Coronary artery (tissue), 2 donors: ENCODE measurements at places on chromosomes 11 and 22.

DNA sequence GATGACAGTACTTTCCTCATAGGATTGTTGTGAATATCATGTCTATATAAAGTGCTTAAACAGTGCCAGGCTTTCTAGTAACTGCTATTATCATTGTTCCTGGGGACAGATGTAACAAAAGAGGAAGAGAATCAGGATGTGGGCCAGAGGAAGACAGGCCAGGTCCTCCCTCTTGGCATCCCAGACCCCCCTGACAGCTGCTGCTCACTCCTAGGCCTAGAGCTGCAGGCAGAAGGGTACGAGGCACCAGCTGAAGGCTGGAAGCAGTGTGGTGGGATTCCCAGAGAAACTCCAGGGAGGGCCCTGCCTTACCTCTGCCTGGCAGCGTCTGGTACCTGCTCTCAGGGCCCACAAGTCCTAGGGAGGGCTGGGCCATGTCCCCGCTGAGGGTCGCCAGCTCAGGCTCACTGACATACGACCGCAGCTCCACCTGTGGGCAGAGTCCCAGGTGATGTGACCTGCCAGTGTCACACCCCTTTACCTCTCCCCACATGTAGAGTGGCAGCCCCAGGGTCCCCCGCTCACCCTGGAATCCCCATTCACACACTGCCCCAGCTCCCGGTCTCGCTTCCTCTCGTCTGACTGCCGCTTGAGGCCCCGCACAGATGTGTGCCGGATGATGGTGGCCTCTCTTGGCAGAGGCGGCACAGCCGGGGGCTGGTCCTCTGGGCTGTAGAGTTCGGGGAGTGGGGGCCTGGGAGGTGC, 52.2 kb downstream of the C11orf58 start:
- no peak for DNase-seq

DNA sequence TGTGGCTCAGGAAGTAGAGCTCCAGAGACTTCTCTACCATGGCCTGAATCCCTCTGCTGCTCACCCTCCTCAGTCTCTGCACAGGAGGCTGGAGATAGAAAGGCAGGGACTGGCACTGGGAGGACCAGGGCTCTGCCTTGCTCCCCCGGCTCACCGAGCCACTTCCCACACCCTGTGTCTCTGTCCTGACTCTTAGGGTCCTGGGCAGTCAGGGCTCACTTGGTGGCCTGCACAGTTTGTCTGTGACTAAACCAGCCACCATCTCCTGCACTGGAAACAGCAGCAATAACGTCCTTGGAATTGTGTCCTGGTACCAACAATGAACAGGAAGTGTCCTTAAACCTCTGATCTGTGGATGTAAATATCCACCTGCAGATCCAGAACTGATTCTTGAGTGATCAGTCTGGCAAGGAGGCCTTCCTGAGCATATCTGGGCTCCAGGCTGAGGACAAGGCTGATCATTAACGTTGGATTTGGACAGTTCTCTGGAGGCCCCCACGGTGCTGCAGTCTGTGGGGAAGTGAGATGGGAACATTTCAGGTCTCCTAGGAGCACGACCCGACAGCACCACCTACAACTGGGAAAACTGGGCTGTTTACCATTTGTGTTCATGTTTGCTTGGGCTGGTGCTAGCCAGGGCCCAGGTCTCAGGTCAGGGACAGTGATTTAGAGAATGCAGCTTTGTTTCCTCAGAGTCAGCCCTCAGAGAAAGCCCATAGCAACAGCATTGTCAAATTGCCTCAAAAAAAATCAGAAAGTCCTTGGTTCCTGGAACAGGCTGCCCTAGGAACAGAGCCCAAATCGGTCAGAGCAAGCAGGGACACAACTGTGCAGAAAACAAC, 82.5 kb downstream of the ZNF280B start:
- DNase-seq = no peak

GRCh38 chr11:1292644-1293618, 16.5 kb downstream of the TOLLIP start:
- no peak for DNase-seq

- DNase-seq = no peak
These were observed 290.8 kb upstream of the ARHGAP42 start for GRCh38 chr11:100396266-100396665.

DNA sequence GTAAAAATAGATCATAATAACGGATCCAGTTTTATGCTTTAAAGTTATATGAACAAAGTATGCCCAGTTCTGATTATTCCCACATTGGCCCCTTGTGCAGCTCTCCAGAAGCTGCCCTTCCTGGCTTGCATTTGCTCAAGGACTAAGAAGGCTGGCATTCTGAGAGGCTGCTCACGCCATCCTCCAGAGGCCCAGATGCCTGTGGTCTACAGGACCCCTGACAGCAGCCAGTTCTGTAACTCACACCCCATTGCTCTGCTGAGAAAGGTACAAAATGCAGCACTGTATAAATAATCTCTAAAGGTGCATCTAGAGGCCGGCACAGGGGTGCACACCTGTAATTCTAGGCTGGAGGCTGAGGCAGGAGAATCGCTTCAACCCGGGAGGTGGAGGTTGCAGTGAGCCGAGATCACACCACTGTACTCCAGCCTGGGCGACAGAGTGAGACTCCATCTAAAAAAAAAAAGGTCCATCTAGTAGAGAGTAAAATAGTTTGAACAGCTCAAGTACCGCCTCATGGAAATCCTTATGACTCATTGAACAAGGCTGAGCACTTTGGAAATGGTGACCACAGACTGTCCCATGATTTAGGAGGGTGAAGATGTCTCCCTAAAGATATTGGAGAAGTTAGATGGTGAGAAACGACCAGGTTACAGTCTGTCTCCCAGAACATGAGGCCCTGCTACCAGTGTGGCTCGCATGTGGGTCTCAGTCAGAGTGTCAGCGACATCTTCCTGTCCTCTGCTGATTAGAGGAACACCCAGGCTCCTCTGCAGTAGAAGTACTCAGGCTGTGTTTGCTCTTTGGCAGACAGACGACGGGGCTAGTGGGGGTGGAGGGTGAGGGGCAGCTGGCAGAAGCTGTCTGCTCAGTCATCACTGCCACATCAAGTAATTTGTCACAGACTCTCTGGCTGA, 56.3 kb downstream of the KREMEN1 start:
- DNase-seq = no peak
